Fibroblast of skin of left quadriceps (primary cell): ENCODE measurements at places on chromosomes 7 and 10.
A peak's percentile ranks its signal among the peaks of the same experiment; 100 is the strongest.

DNA sequence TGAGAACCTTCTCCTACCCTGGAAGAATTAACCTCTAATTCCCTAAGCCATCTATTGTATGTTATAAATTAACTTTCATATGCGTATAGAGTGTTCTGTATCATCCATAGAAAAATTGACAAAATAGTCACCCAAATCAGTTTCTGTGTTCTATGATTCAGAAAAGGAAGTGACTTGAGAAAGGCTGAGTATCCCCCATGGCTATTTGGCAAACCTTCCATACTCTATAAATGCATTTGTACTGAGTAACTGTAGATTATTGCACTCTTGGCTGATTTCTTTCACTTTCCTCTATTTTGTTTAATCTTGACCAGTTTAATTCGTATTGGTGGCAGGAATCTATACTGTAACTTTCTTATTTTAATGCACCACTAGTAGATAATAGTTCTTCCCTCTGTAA lies 182.2 kb downstream of the HTR7 start:
- peak; percentile 8 for DNase-seq

GRCh38 chr10:116241085-116241484 lies 31.9 kb downstream of the GFRA1 start:
- no peak for DNase-seq

GRCh38 chr10:26408858-26409494 lies 29.2 kb upstream of the APBB1IP start:
- DNase-seq, result no peak

DNA sequence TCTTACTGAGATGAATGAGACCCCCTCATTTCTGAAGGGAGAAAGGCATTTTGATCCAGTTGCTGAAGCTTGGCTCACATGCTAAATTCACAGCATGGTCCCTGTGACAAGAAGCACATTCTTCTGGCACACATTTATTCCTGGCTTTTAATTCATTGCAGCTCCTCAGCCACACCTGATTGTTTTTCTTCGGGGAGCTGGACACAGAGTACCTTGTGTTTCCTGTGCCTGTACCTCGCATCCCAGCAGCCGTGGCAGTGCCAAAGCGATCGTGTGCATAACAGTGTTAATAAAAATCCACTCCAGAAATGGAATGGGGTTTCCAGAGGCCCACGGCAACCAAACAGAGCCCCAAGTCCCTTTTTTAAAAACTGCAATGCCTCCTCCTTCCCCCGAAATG lies 615.3 kb upstream of the MGMT start:
- DNase-seq, result no peak

DNA sequence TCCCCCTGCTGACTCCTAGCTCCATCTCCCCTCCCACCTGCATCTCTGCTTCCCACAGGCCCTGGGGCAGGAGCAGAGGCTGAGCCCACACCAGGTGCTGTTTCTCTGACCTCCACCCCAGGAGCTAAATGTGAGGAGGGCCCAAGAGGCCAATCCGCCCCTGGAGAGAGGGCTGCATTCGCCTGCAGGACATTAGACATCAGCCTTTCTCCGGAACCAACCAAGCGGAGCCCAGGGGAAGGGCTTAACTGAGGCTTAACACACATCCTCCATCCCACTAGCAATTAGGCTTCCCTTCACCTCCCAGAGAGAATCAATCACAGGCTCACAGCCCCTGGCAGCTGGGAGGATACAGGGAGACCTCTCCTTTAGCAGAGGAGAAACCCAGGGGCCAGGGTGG lies 50.5 kb downstream of the SH3PXD2A start:
- DNase-seq, result no peak

DNA sequence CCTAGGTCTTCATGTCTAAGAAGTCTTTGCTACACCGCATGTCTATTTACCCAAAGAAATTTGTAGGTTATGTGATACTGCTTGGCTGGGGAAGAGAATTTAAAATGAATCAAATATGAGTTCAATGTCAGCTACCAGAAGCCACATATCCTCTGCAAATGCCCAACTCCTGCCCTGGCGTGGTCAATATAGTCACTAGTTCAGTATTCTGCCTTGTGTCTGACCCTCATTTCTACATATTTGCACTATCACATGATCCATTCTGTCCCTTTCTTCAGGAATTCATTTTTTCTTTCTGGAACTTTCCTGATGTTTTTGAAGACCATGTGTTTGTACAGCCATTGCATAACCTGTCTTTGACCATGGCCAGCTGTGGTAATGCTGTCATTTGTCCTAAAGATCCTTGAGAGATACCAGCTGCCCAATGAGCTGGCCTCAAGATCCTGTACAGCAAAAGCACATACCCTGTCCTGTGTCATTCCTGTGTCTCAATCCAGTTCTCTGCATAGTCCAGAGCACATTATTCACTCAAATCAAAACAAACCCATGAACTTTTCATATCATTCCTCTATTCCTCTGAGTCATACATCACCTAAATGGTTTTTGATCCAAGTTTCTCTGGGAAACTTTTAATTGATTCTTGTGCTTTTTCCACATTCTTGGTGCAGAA lies 524.5 kb downstream of the PARD3 start:
- DNase-seq, result no peak

DNA sequence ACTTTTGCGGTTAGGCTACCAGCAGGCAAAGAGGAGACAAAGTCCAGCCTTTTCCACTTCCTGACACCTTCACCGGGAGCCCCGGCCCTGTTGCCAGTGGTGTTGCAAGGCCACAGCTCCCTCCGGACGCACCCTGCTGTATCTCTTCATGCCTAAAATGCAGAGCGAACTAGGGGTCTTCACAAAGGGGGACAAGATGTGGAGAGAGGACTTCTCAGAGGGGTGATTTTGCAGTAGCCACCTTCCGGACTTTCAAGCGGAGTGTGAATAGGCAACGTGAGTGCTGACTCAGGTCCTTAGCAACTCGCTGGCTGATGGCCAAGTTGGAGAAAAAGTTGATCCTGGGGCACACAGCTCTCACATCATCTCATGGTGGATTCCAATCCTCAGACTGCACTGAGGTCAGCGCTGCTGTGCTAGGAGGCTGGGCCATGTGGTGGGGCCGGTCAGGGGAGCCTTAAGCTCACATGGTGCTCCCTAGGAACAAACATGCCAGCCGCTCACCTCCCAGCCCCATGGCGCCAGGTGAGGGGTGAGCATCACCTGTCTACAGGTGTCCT lies 166.3 kb downstream of the LCOR start:
- peak; percentile 31 for DNase-seq

GRCh38 chr10:17609523-17610079 lies 7.6 kb downstream of the HACD1 start:
- DNase-seq, result no peak
